ENCODE measurements at places on chromosomes 11 and 22.

- no peak for DNase-seq
Measured at GRCh38 chr11:110907629-110908028, 195.4 kb upstream of the ARHGAP20 start.

GRCh38 chr11:118149493-118149892, 3.1 kb downstream of the SCN4B start:
- DNase-seq, result no peak

DNA sequence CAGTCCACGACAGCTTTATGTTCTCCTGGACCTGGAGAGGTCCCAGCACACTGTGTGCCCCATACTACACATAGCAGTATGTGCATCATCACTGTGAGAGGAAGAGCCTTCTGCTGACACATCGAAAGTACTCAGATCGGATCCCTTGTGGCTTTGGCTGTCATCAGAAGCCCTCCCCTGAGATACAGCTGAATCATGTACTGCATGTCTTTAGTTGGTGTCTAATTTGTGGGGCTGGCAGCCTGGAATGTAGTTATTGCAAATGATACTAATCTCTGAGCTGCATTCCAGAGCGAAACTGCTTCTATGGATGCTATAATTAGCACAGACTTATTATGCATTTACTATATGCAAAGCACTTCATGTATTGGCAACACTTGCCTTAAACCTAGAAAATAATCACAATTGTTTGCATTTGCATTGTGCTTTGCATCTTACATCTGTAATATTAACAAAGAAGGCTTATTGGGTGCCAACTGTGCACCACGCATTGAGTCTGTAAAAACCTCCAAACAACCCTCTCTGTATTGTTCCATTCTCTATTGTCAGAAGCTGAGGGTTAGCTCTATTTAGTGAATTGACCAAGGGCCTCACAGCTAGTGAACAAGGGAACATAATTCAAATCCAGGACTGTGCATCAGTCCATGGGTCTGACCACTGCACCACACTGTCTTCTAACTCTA, 89.2 kb upstream of the CRTAM start:
- no peak for DNase-seq

DNA sequence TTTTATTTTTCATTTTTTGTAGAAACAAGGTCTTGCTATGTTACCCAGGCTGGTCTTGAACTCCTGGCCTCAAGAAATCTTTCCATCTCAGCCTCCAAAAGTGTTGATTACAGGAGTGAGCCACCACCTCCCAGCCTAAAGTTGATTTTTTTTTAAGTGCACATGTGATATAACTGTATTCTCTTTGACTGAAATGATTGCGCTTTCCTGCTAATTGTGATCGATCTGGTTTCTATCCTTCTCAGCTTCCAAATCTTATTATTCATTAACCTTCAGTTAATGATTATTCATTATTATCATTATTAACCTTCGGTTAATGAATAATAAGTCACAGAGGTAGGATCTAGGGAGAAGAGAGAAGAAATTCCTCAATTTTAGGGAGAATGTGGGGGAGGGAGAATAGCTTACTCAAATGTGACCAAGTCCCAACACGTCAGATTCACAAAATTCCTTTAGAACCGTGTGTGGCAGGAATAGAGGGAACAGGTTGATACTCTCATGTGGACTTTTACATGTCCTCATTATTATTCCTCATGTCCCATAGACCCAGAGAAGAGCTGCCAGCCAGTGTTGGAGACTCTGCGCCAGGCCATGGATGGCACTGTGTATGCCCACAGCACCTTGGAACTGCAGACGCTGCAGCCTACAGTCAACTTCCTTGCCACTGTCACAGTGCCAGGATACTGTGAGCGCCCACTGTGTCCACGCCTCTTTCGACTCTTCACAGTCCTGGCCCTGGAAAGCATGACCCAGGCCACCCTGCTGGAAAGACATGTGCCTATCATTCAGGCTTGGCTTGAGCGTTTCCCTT, 47.1 kb downstream of the RRP8 start:
- DNase-seq, result no peak

- no peak for DNase-seq
Measured at GRCh38 chr11:61049859-61050258, 52.4 kb upstream of the CD5 start.

DNA sequence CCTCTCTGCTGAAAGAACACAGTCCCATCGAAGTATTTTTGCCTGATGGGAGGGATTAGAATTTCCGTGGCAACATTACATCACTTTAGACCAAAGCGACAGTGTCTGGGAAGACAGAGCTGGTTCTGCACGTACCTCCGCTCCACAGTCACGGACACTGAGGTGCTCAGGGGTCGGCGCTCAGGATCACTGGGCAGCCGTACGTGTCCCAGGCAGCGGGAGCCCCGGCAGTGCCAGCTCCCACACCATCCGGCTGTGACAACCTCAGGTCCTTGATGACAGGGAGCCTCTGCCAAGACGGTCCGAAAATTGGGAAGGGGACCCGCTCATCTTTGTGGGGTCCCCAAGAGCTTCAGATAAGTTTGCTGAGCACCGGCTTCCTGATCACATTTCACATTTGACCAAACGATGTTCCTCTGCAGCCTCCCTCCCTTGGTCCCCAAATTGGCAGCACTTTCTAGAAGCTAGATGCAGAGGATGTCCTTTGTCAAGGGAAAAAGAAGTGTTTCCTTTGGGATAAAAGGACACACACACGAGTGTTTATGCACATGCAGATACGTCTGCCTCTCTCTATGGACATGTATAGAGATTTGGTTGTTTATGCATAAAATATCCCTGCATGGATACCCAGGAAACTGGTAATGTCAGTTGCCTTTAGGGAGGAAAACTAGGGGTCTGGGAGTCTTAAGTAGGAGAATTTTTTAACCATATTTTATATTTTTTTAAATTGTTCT, 61.6 kb upstream of the LINC01488 start:
- DNase-seq, result no peak

DNA sequence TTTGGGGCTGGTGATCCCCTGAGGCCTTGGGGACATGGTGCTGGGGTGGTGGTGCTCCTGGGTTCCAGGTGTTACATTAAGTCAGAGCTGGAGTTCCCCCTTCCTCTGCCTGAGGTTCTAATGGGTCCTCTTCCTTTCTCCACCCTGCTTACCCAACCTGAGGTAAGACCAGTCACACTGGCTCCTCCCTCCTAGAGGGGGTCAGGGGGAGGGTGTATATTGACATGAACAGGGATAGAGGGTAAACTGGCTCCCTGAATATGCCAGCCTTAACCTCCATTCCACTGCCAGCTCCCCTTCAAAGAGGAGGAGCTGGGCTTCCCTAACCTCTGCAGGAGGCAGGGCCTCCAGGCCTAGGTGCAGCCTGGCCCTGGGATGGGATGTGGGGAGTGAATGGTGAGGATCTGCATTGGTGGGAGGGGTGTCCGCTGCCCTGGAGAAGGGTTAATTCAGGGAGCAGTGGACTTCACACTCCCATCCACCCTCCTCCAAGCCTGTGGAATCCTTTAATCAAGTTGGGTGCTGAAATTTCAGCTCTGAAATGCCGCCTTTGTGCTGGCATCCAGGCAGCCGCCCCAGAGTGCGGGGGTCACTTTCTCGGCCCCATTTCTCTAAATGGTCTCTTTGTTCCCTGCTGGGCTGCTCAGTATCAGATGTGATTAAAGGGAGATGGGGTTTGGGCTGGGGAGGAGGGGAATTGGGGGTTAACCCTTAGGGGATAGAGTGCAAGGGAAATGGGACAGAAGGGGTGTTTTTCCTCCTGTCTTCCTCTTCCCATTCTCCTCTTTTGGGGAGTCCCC, 15.2 kb downstream of the POLR2F start:
- DNase-seq, result no peak

- peak; percentile 21 for DNase-seq
Measured at GRCh38 chr11:48013269-48013901, 33.0 kb downstream of the PTPRJ start.

GRCh38 chr11:74980634-74981033, 8.1 kb upstream of the NEU3 start:
- no peak for DNase-seq

GRCh38 chr11:382081-382629, 11.9 kb upstream of the PKP3 start:
- DNase-seq, result no peak

DNA sequence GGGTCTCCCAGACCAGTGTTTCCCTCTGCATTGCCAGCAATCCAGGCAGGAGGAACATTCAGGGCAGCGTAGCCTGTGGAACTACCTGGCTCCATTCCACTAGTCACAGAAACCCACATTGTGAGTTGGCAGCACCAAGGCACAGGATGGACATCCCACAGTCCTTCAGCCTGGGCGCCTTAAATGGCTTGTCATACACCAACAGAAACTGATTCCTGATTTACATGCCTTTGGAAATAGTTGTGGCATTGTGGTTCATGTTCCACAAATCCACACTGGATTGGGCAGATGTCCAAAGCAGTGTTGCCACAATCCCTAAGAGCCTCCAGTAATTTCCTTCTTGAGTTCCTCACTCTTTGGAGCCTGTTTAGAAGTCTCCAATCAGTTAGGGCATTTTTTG, 225.6 kb downstream of the BLID start:
- no peak for DNase-seq

DNA sequence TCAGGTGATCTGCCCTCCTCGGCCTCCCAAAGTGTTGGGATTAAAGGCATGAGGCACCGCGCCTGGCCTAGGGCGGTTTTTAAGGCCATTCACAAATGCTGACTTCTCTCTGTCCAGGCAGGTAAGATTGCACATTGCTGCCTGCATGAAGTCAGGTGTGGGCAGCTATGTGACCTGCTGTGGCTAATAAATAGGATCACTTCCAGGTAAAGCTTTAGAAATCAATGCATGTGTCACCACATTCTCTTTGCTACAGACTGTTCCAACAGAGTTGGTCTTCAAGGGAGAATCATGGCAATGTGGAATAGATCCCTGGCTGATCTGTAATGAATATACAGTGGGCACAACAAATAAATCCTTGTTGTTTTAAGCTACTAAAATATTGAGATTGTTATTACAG, 260.3 kb upstream of the PITPNB start:
- DNase-seq, result no peak

DNA sequence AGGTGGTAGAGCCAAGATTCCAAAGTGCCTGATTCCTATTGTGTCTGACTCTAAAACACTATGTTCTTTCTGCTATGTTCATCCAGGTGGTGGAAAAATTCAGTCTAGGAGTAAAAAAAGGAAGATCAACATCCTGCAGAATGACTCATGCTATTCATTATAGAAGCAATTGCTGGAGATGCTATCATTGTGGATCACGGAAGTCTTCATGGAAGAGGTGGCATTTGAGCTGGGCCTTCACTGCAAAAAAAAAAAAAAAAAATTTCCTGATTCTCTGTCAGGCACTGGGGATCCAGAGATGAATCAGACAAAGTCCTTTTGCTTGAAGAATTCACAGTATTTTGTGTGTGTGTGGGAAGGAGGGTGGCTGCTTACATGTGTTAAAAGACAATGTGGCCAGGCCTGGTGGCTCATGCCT, 1.4 kb upstream of the UVRAG start:
- no peak for DNase-seq

- no peak for DNase-seq
Measured at GRCh38 chr22:18950141-18950540, 14.0 kb upstream of the PRODH start.

DNA sequence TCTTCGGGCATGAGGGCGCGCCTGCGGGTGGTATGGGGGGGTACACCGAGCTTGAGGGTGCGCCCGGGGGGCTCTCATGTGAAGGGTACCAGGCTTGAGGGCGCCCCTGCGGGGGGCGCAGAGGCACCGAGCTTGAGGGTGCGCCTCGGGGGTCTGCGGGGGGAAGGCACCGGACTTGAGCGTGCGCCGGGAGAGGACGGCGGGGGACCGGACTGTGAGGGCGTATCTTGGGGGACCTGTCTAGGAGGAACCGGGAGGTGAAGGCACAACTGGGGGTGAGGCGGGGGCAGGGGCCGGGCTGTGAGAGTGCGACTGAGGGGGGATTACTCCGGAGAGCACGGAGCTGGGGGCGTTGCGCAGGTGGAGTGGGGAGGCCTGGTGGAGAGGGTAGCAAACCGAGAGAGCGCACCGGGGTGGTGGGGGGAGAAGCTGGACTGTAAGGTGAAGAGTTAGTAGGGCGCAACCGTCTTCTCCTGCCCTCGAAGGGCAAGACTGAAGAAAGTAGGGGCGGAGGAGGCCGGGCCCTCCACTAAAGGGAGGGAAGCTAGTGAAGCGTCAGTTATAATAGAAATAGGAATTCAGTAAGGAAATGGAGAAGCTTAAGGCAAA, 1.1 kb upstream of the DDX6 start:
- no peak for DNase-seq

- DNase-seq, result no peak
Measured at GRCh38 chr11:90847268-90847886, 624.5 kb upstream of the CHORDC1 start.

DNA sequence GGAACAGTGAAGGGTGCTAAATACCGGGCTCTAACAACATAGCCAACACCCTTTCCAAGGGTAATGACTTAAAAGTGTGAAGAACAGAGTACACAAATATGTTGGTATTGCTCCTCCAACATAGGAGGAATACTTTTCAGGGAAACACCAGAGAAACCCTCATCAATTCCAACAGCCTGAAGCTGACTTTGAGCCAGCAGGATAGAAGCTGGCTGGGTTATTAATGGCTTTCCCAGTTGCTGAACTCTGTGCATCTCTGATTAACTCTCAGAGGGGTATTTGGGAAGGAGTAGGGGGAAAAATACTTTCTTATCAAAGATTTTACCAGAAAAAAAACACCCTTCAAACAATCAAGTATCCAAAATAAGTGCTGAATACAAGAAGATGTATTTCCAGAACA, 95.6 kb downstream of the AMBRA1 start:
- no peak for DNase-seq

DNA sequence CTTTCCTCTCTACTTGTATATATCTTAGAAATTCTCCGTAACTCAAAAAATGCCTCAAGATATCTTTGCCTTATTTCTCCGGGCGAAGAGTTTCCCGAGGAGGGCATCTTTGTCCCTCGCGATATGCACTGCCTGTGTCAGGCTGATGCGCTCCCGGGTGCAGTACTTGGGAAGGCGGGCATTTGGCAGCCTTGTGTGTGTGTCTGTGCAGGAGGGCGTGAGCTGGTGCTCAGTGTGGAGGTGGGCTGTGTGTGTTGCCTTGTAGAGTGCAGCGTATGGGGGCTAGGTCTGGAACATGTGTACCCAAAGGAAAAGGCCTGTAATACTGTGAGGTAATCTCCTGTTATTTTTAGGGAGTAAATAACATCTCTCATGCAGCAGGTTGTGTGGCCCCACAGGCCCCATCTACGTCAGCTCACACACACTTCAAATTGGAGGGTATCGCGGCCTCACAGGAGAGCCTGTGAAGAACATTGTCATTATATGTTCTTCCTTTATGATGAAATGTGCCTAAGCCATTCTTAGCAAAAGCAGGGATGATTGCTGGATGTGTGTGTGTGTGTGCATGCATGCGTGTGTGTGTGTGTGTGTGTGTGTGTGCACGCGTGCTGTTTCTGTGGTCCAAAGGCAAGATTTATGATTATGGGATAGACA, 77.5 kb downstream of the KCNJ1 start:
- DNase-seq, result no peak
